ENCODE measurements at places on chromosomes 4 and X.
A peak's percentile ranks its signal among the peaks of the same experiment; 100 is the strongest.

DNA sequence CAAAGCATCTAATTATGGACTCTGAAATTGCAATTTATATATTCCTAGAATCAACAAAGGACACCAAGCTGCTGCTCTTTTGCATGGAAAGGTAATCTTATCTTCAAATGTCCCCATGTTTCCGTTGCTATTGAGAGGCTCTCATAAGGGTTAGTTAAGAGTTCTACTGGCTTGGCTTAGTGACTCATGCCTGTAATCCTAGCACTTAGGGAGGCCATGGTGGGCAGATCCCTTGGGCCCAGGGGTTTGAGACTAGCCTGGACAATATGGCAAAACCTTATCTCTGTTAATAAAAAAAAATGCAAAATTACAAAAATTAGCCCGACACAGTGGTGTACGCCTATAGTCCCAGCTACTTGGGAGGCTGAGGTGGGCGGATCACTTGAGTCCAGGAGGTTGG, 93.4 kb upstream of the RAPGEF2 start:
- DNase-seq: no peak

- DNase-seq: no peak
Measured at GRCh38 chr4:38752941-38753806, 29.6 kb downstream of the TLR10 start.

DNA sequence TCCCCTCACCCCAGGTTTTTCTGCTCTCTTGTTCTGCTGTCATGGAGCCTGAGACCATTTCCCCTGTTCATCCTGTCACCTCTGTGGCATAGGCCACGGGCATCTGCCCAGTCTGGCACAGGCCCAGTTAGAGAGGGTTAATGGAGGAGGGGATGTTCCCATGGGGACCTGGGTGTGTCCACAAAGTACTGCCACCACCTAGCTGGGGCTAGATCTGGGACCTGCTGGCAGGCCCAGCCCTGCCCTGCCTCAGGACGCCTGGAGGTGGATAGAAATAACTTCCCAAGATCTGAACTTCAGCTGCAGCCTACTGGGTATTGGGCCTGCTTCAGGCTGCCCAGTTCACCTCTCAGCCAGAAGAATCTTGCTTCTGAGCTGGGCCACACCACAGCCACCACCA, 13.5 kb downstream of the EFNB1 start:
- no peak for DNase-seq

DNA sequence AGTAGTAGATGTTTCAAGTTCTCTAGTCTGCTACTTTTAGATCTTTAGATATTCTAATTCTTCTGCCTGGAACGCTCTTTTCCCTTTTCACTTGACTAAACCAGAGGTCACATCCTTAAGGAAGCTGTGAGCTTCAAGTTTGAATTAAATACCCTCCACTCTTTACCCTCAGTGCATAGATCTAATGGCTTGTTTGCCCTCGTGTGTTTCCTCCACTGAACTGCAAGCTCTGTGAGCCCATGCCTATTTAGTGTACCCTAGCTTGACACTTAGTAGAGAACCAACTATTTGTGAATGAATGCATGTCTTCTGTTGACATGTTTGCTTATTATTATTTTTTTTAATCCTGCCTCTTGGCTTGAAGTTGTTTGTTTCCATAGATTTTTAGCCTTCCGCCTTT, 138.3 kb downstream of the PDE5A start:
- no peak for DNase-seq

DNA sequence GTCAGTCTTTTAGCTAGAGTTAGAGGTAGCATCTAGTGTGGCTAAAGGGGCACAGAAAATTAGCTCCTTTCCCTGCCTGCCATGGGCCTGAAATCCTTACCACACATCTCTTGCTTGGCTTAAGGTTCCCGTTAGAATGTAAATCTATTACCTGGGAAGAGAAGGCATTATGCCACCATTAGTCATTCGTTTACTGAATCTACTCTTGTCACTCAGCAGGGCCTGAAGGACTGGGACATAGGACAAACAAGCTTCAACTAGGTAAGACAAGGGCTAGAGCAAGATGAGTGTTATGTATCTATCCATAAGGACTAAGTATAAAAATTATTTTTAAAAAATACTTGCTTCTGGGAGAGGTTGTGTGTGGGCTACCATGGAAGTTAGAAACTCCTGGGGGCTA, 112.4 kb downstream of the CT47B1 start:
- no peak for DNase-seq

DNA sequence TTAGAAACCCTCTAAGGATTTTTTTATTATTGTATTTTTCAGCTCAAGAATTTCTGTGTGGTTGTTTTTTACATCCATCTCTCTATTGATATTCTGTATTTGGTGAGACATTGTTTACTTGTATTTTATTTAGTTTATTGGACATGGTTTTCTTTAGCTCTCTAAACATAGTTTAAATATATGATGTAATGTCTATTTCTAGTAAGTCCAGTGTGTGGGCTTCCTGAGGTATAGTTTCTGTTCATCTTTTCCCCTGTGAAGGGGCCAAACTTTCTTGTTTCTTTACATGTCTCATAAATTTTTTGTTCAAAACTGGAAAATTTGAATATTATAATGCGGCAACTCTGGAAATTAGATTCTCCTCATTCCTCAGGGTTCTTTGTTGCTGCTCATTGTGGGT, 28.2 kb upstream of the ATRX start:
- no peak for DNase-seq

DNA sequence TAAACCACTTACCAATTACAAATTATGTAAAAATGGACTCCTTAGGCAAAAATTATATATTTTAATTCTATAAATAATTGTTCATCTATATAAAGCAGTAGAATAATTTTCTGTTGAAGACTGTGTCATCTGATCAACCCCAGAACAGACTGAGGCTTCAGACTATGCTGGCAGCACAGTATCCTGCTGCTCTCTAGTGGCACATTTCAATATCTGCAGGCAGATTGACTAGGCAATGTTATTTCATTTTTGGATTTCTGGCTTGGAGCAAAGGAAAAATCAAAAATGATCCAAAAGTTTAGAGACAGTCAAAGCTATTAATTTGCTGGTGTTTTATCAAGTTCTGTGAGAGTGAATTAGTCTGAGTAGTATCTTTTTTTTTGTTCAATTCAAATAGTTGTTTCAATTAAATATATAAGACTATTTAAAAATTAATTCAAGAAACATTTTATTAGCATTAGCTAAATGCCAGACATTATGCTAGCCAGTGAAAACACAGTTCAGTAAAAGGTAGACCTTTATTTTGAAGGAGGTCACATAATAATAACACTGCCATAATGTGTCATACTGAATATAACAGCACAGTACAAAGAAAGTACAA, 21.3 kb upstream of the SULT1E1 start:
- no peak for DNase-seq

DNA sequence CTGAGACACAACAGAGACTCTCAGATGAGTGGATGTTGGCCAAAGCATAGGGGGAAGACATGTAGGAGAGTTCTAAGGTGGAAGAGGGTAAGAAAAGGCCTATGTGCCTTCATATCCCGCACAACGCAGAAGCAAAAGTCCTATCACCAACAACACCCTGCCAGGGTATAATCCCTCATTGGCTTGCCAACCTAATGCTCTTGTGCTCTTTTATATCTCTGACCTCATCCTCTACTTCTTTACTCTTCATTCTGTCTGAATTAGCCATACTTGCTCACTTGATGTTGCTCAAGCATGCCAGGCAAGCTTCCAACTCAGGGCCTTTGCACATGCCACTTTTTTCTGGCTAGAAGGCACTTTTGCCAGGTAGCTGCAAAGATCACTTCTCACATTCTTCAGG, 28.1 kb upstream of the ZNF330 start:
- no peak for DNase-seq

DNA sequence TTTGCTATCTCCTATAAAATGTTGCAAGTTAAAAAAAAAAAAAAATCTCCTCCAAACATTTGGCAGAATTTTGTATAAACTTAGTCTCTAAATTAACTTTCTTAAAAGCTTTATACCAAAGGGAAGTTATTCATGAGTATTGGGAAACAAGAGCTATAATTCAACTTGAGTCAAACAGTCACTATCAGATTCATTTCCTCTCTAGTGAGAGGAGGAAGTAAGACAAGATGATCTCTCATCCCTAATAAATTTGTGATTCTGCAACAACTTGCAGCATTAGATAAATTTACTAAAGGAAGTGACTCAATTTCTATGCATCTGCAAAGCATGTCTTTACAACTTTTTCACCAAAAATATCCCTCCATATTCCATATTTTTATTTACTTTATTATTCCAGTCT, 135.4 kb upstream of the GNPDA2 start:
- no peak for DNase-seq

- no peak for DNase-seq
Measured at GRCh38 chr4:17013382-17014006, 115.0 kb upstream of the LDB2 start.

- no peak for DNase-seq
Measured at GRCh38 chr4:1550122-1551070, 133.7 kb downstream of the FAM53A start.

- DNase-seq: peak; percentile 69
Measured at GRCh38 chr4:99894161-99894997, at the start of gene LAMTOR3. TSS of gene LAMTOR3 (minus strand) at chr4:99894427. CDS start at chr4:99893963, 464 bp downstream.

DNA sequence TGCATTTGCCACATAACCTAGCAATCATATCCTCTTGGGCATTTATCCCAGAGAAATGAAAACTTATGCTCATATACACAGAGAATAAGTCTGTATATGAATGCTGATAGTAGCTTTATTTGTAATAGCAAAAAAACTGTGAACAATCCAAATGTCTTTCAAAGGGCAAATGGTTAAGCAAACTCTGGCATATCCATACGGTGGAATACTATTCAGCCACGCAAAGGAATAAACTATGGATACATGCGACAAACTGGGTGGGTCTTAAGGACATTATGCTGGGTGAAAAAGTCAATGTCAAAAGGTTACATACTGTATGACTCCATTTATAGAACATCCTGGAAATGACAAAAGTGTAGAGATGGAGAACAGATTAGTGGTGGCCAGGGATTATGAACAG, 17.6 kb upstream of the CBR4 start:
- no peak for DNase-seq

DNA sequence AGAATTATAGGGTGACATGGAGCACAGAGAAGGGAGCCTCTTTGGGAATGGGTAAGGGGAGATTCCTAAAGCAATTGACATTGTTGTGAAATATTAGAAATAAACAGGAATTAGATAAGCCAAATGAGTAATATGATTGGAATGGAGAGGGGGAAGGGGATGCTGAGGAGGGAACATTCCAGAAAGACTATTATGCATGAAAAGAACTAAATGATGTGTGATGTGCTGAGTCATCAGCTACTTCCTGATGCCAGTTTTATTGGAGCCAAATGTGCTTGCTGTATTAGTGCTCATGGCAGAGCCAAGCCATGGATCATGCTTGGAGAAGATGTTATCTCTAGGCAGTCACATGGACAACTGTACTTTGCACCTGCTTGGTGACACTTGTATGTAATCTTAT, 189.0 kb upstream of the HCCS start:
- DNase-seq: no peak

DNA sequence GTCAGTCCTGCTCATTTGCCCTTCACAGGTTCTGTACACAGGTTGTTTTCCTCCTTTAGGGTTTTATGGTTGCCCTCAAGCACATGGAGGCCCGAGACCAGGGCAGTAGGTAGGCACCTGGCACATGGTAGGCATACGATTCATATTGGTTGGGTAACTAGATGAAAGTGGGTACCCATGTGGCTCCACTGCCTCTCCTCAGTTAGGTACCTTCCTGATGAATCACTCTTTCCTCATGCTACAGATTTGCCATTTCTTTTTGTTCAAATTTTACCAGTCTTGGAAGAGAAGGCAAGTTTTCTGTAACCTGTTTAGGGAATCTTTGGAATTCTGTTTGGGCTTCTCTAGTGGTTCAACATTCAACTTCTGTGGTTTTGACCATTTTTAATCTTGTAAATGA, 121.3 kb downstream of the FHIP1A start:
- no peak for DNase-seq

DNA sequence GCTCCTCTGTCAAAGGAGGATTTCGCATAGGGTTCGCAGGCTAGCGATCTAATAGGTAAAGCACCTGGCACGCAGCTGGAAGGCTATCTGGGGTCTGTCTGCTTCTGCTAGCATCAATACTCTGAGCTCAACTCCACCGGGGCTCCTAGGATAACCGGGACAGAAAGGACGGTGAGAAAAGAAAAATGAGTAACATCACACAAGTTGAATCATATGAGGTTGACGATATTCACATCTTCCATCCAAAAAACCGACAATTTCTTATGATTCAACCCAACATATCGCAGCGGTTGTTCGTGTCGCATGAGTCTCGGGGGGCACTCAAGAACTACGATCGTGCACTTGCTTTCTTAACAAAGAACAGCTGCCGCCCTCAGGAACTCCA, 1.8 kb downstream of the PROM1 start:
- DNase-seq: no peak

DNA sequence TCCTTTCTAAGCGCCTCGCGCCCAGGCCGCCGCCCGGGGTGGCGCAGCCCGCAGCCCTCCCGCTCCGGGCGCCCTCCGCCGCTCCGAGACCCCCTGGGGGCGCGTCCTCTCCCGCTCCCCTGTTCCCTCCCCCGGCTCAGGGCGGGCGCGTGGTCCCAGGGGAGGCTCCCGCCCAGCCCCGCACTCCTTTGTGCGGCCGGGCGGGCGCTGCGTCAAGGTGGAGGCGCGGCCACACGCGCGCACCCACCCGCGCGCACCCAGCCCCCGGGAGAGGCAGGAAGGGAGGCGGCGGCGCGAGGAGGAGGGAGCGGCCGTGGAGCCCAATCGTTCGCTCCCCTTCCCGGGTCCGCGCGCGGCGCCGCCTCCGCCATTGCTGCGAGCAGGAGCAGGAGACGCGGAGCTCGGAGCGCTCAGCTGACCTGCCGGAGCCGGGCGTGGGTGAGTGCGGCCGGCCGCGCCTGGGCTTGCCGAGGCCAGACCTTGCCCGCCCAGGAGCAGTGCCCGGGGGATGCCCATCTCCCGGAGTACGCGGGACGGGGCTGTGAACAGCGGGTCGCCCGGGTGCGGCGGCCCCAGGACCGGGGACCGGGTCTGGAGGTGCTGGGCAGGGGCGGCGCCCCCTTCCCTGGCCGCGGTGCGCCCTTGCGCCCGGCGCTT, at the start of gene NSG1:
Gene NSG1, plus strand, starts transcription at position 367 of the 657 bp plus-strand sequence. CDS start 528 bp downstream, outside the sequence.
- no peak for DNase-seq

GRCh38 chr4:183747380-183747779, 88.3 kb downstream of the TRAPPC11 start:
- no peak for DNase-seq

GRCh38 chr4:140158365-140159030, 4.5 kb upstream of the MAML3 start:
- DNase-seq: no peak
